ENCODE measurements at places on chromosomes 2 and 18.
A peak's percentile ranks its signal among the peaks of the same experiment; 100 is the strongest.

GRCh38 chr2:29270701-29271121 is 155.5 kb downstream of the CLIP4 start:
- DNase-seq, result no peak

GRCh38 chr2:234469251-234469845 is 27.5 kb downstream of the ARL4C start:
- DNase-seq, result no peak

- no peak for DNase-seq
These were observed 82.3 kb downstream of the FBXO15 start for GRCh38 chr18:74065366-74065765.

DNA sequence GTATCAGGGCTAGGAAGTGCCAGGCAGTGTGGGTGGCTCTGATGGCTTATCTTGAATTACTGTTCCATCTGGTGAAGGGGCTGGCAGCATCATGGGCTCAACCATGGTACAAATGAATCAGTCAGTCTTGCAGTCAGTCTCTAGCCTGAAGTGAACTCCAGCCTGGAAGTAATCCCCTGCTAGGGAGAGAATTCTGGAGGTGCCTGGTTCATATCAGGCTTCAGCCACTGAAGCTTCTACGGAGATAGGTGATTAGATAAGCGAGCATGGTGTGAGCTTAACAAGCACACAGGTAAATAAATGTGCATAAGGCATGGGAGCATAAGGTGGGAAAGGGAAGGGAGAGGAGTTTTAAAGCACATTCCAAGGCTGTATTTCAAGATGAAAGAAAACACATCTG is 541.7 kb downstream of the MBD2 start:
- no peak for DNase-seq

- DNase-seq, result no peak
These were observed 124.0 kb downstream of the NEB start for GRCh38 chr2:151610310-151610709.

- DNase-seq, result no peak
These were observed 179.4 kb downstream of the LCLAT1 start for GRCh38 chr2:30626397-30626796.

GRCh38 chr2:213251618-213252017 is 32.6 kb upstream of the SPAG16 start:
- peak; percentile 57 for DNase-seq

DNA sequence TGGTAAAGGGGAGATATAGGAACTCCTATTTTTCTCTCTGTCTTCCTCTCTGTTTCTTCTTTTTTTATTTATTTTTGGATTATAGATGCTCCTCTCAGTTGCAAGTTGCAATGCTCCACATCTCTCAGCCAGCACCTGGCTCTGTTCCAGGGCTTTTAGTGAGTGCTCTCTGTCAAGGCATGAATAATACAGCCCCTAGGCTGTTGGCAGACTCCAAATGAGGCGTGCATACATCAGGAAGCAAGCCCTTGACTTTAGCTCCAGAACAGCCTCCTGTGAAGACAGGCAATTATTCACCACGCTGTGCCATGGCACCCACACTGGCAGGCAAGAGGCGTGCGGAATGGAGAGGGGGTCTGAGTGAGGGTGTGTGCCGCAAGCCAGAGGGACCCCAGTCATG is 228.1 kb upstream of the PXDN start:
- DNase-seq, result peak; percentile 14

DNA sequence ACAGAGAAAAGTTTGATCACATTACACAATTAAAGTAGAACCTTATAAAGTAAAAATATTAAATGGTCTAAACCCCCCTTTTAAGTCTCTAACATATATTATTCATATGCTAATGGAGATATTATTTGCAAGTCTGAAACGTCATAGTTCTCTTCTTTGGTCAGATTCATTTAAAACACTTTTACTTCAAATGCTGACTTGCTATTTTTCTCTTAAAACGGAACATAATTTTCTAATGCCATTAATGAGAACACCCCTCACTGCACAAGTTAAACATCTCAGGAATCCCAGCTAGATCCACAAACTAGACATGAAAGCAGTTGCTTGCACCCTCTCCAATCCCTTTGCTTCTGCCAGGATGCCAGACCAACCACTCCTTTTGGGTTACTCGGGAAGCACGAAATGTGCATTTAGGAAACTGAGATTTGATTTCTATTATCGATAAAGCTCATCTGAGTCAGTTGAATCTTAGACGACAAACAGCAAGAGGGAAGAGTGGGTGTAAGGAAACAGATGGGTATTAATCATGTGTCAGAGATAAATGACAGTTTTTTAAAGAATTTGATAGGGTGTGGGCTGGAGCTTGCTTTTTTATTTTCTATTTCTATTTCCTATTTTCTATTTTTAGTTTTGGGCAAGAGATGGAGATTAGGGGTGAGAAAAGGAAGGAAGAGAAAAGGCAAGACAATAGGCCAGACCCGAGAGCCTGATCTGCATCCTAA is 1.5 kb downstream of the ADD2 start:
- DNase-seq, result no peak

- DNase-seq, result peak; percentile 44
These were observed 294.6 kb upstream of the SLC14A2 start for GRCh38 chr18:45320724-45321123.

GRCh38 chr18:11733031-11733430 is 44.0 kb downstream of the GNAL start:
- peak; percentile 13 for DNase-seq

GRCh38 chr2:19356545-19357401 is 1.6 kb downstream of the OSR1 start:
- no peak for DNase-seq

- peak; percentile 76 for DNase-seq
These were observed 177.7 kb downstream of the TMEM247 start for GRCh38 chr2:46657042-46657504.

DNA sequence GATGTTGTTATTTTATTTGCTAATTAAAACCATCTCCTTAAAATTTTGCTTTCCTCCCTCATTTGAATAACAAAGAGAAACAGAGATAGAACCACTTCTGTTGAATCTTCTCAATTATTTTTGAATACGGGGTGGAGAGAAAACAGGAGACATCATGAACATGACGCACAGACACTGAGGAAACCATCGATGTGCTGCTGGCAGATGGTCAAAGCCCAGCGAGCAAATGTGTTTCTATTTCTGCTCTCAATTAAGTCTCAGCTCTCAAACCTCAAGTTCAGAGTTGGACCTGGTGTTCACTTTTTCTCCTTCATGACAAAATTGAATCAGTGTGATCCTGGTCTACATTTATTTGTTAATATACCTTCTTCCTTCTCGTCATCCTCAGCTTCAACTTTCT is 36.1 kb upstream of the TWIST2 start:
- DNase-seq, result peak; percentile 54

GRCh38 chr2:179263446-179264367 is 925 bp downstream of the SESTD1 start:
- no peak for DNase-seq

GRCh38 chr2:241620419-241620769 is 16.6 kb downstream of the THAP4 start:
- no peak for DNase-seq

DNA sequence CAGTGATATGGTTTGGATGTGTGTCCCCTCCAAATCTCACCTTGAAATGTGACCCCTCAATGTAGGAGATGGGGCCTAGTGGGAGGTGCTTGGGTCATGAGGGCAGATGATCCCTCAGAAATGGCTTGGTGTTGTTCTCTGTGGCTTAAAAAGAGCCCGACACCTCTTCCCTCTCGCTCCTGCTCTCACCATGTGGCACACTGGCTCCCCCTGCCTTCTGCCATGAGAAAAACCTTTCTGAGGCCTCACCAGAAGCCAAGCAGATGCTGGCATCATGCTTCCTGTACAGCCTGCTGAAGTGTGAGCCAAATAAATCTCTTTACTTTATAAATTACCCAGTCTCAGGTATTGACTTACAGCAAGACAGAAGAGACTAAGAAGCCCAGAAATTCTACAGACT is 357.1 kb downstream of the NRXN1 start:
- no peak for DNase-seq

- no peak for DNase-seq
These were observed 26.6 kb downstream of the PTPN4 start for GRCh38 chr2:119786295-119786694.

DNA sequence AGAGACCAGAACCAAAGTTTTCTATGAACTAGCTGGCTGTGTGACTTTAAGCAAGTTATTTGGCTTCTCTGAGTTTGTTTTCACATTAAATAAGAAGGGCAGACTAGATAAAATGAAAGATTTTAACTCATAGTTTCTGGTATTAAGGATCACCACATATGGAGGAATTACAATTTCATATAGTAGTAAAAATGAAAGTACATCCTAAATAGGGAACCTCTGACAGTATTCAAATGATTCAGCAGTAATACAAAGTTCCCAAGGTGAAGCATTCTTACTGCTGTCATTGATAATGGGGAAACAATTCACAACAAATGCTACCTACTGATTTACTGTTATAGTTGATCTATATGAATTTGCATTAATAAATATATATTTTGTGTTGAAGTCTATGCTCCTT is 170.3 kb upstream of the VRK2 start:
- no peak for DNase-seq

GRCh38 chr18:31278609-31279071 is 39.3 kb upstream of the DSG1 start:
- no peak for DNase-seq

- DNase-seq, result no peak
These were observed 70.5 kb downstream of the FMNL2 start for GRCh38 chr2:152405206-152406118.

DNA sequence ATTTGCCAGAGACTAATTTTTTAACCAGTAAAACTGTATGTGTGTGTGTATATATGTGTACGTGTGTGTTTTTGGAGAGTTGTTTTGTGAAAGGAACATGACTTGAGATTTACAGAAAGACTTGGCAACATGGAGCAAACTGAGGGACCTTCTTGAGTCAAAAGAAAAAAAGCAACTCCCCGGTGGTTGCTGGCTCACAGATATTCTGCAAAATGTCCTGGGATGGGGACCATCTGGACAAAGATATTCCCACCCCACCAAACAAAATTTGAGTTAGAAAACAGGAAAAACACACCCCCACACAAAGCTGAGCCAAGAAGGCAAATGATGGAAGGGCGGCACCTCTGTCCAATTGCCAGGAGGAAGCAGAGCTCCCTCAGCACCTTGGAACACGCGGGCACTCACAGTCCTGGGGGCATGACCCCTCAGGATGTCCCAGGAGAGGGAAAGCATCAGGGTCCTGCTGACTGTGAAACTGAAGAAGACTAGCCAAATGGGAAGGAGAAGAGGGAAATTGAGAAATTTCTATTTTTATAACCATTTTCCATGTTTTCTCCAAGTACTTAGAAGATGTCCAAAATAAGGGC is 290.2 kb upstream of the ACVR2A start:
- no peak for DNase-seq

DNA sequence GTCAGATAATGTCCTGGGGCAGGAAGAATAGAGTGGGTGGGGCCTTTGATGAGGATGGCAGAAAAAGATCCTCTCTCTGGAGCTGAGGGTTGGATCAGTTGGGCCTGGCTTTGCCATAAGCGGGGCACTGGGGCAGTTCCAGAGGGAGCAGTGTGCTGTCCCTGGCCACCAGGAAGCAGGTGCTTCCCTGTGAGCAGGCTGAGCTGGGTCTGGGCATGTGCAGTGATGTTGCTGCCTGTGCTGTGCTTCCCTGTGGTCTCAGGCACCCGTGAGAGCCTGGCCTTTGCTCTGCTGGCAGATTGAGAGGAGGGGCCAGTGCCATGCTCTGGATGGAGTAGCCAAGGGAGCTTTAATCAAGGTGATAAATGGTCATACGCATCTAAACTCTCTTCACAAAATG is 14.6 kb upstream of the NPPC start:
- no peak for DNase-seq

GRCh38 chr2:105262651-105263091 is 21.1 kb downstream of the GPR45 start:
- DNase-seq, result no peak

DNA sequence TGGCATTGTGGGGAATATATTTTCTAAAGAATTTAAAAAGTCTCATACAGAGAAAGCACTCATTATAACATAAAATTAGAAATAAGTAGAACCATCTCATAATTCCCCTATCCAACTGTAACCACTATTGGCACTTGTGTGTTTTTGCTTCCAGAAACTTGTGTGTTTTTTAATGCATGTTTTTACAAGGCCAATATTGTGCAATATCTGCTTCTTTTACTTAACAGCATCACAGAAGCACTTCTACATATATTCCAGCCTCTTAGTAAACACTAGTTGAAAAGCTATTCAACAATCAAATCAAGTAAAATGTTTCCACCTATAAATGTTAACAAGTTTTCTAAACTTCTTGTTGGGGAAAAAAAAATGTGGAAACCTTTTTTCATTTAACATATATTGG is 132.7 kb downstream of the LRP2 start:
- DNase-seq, result no peak

DNA sequence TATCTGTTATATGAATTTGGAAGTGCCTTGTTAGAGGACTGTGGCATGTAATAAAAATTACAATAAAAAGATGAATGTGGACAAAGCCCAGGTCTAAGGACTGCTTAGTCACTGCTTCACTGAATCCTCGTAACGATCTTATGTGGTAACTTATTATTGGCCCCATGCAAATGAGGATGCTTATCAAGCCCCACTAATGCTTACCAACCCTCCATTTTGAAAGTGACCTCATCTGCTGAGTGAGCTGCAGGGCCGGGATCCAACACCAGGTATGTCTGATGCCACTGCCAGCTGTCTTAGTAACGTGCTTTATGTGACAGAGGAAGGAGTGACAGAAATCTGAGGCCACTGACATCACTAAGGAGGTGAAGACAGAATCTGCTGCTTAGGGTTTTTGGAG is 65.3 kb upstream of the CCDC85A start:
- DNase-seq, result no peak

DNA sequence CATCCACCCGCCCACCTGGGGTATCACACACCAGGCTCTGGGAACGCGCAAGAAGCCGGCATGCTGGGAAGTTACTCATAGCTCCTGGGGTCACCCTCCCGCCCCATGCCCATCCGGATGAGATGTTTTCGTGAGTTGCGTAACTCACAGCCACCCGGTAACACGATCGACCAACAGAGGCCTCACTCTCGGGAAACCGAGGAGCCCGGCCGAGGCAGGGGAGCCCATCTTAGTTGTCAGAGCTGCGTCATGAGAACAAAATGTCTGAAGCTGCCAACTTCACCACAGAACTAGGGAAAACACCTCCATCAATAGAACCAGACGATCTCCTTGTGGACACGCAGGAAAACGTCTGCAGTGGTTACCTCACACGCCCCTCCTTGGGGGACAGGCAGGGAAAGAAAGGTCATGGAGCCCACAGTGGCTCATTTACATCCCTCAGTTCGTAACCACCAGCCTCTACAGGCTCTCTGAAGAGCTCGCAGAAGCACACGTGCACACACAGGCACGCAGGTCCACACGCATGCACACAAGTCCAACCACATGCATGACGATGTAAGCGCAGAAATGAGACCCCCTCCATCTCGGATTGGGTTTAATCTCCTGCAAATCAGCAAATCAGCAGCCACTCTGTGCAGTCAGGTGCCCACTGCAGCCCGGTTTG is 26.2 kb downstream of the ADI1 start:
- peak; percentile 62 for DNase-seq

DNA sequence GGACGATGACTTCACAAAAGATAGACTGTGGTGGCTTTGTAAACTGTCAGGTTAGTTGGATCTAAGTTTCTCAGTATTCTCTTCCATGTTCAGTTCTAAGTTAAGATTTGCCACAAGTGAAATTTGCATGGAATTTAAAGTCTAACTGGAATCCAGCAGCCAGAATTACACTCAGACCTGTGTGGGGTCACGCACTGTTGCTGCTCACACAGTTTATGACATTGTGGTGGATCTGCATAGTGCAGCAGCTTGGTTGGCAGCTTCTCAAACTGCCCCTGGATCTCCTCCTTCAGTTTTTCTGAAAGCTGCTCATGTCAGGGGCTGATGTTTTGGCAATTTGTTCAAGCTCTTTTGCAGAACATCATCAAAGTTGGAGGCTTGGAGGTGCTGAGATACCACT is 228.1 kb upstream of the KCNJ3 start:
- DNase-seq, result no peak

- no peak for DNase-seq
These were observed 169.6 kb downstream of the FMNL2 start for GRCh38 chr2:152504618-152505017.

All from AG09309 (cell line).